ENCODE measurements at places on chromosomes 12 and 14. TPM values are rescaled to one million over a fixed set of nuclear protein-coding genes. Genes with fewer than 3 reads are reported as not detected.

OAS1 gene
- 33.6 TPM for total RNA-seq

MIP gene
- total RNA-seq = not detected

CCDC85C gene
- 6.3 TPM for total RNA-seq

PIWIL1 gene
- not detected for total RNA-seq

MFAP5 gene
- total RNA-seq = not detected

VWF gene
- 0.24 TPM for total RNA-seq

TCP11L2 gene
- 7.3 TPM for total RNA-seq

RABGGTA gene
- 34.5 TPM for total RNA-seq

TEX52 gene
- total RNA-seq = not detected

WNT5B gene
- total RNA-seq = 0.08 TPM

SERPINA10 gene
- total RNA-seq = not detected

OR6C1 gene
- total RNA-seq = not detected

SLC17A8 gene
- total RNA-seq = not detected

TCTN2 gene
- total RNA-seq = 3.3 TPM

FAM90A1 gene
- total RNA-seq = 0.41 TPM

ADAM20 gene
- total RNA-seq = not detected

AVPR1A gene
- total RNA-seq = not detected

RNFT2 gene
- 14.8 TPM for total RNA-seq

CCDC197 gene
- total RNA-seq = not detected

LRRK2 gene
- 0.21 TPM for total RNA-seq

KLHL33 gene
- 0.50 TPM for total RNA-seq

MTA1 gene
- 148 TPM for total RNA-seq

TMEM63C gene
- total RNA-seq = 1.2 TPM

TAS2R14 gene
- total RNA-seq = 0.64 TPM

TSPAN8 gene
- total RNA-seq = not detected

LYSET gene
- 14.3 TPM for total RNA-seq

KITLG gene
- total RNA-seq = not detected

FLRT2 gene
- not detected for total RNA-seq

EAPP gene
- 38.6 TPM for total RNA-seq

MYF5 gene
- not detected for total RNA-seq

NPFF gene
- total RNA-seq = not detected

FMNL3 gene
- total RNA-seq = 20.3 TPM

ERGIC2 gene
- total RNA-seq = 126 TPM

OR6C76 gene
- not detected for total RNA-seq

All from activated naive CD8-positive, alpha-beta T cell treated with anti-CD3 and anti-CD28 coated beads for 36 hours (primary cell).